Left forelimb (tissue), 1 donor: ENCODE measurements at places on chromosomes 2 and 18.
A peak's percentile ranks its signal among the peaks of the same experiment; 100 is the strongest.

GRCh38 chr2:102285368-102285767, 26.0 kb upstream of the IL1RL1 start:
- DNase-seq: no peak

DNA sequence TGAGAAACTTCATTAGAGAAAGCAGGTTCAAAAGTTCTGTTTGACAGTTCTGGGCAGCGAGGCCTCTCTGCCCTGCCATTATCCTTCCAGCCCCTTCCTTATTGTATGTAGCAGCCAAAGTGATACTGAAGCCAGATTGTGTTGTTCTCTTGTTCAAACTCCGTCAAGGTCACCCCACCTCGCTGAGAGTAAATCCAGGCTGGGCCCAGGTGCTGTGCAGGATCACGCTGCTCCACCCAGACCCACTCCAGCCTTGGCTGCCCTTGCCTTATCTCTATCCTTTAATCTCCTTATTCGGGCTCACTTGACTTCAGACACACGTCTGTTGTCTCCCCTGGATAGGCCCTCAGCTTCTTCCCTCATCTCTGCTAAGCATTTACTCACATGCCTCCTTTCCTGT, 196.1 kb downstream of the CPS1 start:
- no peak for DNase-seq

GRCh38 chr2:217751952-217752351, 250.8 kb downstream of the TNS1 start:
- DNase-seq: no peak

DNA sequence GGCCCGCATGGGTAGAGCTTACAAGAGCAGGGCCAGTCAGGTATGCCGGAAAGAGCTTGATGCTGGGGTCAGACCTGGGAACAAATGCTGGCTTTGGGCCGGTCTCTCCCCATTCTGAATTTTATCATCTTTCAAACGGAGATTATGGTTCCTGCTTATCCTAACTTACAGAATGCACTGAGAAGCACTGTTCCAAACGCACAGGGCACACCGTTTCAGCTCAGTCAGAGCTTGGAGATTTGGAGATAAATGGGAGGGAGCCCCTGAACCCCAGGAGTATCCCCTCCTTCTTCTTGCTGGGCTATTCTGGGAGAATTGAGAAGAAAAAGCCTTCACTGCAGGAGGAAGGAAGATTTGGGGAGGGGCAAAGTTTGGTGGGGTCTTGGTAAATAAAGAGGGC, 169.4 kb downstream of the DDX1 start:
- DNase-seq: no peak

DNA sequence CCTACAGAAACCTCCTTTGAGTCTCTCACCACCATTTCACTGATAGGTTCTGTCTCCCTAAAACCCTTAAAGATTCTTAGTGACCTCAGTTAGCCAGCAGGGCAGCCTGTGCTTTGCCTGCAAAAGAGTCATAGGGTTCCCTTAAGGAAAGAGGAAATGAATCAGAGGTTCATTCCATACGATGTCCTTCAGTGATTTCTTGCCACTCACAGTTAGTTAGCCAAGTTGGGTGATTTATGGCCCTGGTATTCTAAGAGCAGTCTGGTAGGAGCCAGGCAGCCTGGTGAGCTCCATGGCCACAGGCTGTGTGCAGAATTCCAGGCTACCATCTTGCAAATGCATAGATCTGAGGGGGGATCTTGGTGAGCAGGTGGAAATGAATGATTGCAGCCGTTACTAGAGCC, 18.7 kb upstream of the CCBE1 start:
- no peak for DNase-seq

DNA sequence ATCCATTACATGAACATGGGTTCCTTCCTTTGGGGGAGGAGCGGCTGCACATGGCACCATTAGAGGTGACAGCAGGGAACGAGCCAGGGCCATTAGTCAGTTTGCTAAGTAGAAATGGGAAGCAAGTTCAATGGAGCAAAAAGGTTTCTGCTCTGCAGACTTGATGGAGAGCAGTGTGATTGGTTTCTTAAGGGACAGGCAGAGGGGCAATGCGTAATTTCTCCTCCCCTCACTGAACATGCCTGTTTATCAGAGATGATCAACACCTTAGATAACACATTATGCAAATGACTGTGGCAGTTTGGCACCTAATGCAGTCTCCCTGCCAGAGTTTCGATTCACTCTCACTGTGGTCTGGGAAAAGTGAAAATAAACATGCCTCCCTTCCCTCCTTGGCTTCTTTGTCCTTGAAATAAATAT, 414.5 kb downstream of the STK39 start:
- DNase-seq: no peak

GRCh38 chr2:234699456-234699855, 202.6 kb upstream of the ARL4C start:
- no peak for DNase-seq

DNA sequence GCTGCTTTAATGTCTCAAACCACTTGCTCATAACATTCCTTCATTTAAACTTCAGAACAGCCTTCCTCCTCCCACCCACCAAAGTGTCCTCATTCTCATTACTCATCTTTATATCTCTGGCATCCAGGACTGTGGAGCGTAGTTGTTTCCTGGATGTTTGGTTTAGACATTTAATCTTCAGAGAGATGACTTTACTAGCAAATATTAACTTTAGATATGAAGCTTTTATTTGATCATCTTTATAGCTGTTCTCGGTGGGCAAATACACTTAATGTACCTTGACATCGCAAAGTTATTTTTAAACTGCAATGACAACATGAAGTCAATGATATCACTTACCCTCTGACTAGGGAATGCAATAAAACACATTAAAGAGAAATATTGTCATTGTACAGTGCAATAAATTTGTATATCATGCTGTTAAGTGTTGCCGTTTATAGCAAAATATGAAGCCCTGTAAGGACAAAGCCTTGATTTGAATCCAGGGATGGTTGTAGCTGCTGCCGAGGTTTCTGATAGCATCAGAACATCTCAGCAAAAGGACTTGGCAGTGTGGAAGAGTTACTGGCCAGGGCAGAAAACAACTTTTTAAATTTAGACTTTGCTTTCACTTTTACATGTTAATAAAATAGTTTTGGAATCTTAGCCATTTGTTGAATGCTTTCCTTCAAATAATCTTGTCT, 4.6 kb upstream of the LAMA3 start:
- no peak for DNase-seq

GRCh38 chr2:3823748-3824147, 120.4 kb downstream of the DCDC2C start:
- DNase-seq: no peak

GRCh38 chr2:108351889-108352288, 25.9 kb upstream of the SULT1C4 start:
- DNase-seq: no peak

GRCh38 chr2:105541189-105542050, 142.6 kb upstream of the FHL2 start:
- no peak for DNase-seq

DNA sequence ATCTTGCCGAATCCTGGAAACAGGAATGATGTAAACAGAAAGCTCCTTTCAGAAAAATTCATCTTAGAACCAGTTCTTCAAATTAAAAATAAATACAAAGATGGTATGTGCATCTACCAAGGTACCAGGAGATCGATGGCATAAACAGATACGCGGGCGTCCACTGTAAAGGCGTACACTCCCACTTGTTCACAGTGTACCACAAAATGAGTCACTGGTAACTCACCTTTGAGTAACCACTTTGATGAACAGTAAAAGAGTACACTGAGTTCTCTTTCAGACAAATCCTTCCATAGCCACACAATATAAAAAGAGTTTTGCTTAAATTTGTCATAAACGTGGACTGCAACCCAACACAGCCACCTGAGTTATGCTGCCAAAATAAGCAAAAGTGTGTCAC, 128.3 kb downstream of the DNER start:
- no peak for DNase-seq

DNA sequence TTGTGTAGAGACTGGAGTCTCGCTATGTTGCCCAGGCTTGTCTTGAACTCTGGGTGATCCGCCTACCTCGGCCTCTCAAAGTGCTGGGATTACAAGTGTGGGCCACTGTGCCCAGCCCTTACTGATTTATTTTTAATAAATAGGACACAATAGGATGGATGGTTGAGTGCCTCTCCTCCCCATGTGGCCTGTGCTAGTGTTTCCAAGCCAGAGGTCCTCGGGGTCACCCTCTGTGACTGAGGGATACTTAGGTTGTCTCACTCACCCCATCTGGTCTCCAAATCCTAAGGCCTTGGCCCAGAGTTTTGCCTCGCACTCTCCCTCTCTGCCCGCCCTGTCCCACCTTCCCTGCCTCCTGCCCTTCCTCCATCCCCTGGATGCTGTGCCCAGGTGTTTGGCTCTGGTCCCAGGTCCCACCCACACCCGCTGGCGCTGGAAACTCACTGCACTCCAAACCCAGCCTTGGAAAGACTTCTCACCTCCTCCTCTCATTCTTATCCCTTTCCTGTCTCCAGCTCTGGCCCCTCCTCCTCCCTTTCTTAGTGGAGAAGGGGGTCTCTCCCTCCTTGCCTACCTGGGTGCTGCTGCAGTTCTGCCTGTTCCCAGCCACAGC, 4.7 kb upstream of the ECEL1 start:
- DNase-seq: no peak

DNA sequence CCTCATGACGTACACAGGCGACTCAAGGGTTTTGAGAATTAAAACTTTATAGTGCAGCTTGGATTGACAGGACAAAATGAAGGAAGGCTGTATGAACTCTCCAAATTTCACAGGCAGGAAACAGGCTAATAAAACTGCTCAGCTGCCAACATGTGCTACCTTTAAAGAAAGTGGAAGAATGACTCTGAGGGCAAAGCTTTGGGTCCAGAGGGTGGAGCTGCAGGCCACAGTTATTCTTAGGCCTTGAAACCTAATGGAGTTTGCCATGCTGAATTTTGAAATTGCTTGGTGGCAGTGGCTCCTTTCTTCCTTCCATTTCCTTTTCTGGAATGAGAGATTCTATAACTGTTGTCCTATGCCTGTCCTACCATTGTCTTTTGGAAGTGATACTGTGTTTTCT, 34.8 kb downstream of the HAT1 start:
- no peak for DNase-seq

- no peak for DNase-seq
These were observed 579 bp downstream of the ARHGEF4 start for GRCh38 chr2:130837175-130837810.

- no peak for DNase-seq
These were observed 237.4 kb upstream of the VRK2 start for GRCh38 chr2:57809230-57809629.

DNA sequence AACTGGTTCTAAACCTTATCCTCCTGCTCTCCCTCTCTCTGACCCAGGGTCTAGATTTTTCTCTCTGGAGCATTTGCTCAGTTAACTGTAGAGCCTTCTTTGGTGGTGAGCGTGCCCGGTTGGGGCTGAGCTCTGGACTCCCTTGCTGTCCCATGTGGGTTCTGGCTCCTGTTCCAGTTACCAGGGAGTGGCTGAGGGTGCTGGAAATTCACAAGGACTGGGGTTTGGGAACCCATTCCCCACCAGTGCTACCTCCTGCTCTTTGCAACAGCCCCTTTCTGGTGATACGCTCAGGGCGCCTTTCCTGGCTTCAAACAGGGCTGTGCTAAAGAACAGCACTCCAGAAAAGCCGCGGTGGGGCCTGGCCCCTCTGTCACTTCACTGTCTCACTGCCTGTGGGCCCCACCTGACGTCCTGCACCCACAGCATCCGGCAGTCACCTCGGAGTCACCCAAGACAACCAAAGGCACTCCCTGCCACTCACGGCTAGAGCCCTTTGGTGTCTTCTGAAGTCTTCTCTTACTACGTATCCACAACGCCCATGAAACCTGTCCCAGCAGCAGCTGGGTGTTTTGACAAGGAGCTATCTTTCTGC, 41.3 kb downstream of the CAPN13 start:
- peak; percentile 22 for DNase-seq

- no peak for DNase-seq
These were observed 331.3 kb downstream of the KIAA1328 start for GRCh38 chr18:37160038-37160820.

DNA sequence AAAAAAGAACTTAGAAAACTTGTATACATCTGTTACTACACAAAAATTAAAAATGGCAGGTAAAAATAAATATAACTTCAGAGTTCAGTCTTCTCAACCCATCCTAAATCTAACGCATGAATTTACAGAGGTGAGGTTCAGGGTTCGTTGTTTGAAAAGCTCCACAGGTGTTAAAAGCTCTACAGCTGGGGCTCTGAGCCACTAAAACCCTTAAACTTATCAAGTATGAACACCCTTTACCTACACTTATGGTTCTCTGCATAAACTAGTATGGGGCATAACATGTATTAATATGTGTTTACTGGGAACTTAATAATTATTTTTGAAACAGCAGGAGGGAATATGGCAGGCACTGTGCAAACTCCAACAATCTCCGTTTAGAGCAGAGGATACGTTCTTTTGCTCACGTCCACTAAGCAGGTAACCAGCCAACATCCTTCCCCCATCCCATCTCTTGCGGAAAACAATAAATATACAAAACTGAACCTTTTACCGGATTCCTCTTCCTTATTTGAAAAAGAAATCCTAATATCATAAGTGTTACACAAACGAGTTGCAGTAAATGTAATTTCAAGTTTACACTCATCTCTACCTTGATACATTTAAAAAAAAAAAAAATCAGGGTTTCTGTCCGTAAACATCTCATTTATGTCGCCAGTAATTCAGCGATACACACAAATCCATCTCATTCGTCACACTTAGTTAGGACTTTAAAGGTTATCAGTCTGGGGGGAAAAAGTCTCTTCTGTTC, 1.3 kb downstream of the PIAS2 start:
- DNase-seq: no peak
